ENCODE measurements at places on chromosomes 5 and 9.

DNA sequence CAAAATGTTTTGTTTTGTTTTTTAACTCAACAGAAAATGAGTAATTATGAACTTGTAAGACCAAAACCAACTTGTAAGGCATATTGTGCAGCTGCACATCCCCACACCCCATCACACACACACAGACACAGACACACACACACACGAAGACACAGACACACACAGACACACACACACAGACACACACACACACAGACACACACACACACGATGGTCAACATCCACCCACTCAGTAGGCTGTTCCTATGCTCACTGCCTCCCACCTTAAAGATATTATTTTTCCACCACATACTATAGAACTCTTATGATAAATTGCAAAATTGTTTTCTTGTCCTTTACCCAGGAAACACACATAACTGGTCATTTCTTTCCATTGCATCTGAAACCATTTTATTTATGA lies 6.2 kb downstream of the SHC3 start:
- DNase-seq: no peak

DNA sequence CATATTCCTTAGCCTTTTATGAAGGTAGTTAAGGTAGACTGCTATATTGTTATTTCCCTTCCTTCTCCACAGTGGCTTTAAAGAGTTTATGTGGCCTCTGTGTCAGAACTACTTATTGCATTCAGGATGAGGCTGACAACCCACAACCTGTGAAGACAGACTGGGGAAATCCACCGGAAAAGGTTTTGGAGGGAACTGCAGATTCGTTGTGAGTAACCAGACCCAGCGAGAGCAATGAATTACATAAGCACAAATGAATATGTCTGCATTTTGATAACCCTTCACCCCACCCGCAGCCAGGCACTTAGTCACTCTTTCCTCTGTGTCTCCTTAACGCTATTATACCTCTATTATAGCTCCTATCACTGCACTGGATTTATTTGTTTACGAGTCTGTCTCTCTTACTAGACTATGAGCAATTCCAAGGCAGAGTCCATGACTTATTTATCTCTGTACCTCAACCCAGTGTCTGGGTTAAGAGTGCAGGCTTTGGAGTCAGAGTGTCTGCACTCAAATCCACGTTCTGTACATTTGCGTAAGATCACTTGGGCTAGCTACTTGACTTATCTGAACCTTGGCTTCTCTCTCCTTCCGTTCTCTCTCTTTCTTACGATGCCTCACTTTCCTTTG lies 19.2 kb downstream of the KCTD16 start:
- DNase-seq: peak; percentile 28

DNA sequence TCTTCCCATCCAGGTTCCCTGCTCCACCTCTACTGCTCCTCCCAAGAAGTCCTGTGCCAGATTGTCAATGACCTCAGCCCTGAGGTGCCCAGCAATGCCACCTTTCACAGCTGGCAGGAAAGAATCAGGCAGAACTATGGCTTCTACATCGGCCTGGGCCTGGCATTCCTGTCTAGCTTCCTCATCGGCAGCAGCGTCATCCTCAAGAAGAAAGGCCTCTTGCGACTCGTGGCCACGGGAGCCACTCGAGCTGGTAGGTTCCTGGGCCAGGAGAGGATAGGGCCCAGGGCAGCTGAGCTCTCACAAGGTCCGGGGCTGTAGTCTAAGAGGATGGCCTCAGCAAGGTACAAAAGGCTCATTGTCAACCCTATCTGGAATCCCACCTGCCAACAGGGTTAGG lies 3.1 kb downstream of the NIPAL4 start:
- DNase-seq: no peak

DNA sequence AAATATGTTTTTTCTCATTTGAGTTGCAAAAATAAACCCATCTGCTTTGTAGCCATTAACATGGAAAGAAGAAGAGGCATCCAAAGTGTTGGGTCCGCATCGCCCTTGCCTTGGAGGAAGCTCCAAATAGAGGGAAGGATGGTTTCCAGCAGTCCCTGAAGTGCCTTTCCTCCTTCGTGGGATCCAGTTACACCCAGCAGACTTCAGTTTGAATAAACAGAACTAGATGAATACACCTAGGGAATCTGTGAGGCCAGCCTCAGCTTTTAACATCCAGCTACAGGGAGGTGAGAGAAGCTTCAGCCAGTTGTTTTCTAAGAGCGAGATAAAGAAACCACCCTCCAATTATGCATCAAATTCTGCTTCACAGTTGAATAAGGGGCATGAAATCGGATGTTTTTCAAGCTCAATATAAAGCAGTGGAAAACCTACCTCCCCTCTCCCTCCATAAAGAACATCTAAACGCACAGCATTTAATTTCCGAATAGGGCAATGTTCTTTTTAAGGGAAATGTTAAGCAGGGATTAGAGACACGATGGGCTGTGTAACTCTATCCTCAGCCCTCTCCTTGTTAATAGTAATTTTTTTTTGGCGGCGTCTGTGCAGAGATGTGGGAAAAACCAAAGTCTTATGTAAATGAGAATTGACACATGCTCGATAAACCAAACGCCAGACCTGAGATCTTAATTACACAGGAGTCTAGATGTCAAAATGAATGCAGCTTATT lies 264.7 kb downstream of the SLIT3 start:
- DNase-seq: no peak

DNA sequence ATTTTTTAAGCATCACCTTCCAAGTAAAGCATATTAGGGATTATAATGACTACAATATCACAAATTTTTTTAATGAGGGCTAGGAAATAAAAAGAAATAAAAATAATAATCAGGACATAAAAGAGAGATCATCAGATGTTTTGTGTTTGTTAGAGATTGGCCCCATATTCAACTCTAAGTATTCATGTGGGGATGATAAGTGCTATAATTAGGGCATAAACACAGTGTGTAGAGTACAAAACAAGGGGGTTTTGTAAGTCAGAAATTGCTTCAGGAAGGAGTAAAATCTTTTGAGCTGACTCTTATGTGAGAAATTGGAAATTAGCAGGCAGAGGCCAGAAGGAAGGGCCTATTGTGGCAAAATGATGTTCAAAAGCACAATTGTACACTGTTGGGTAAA lies 127.3 kb downstream of the STARD4 start:
- DNase-seq: no peak

DNA sequence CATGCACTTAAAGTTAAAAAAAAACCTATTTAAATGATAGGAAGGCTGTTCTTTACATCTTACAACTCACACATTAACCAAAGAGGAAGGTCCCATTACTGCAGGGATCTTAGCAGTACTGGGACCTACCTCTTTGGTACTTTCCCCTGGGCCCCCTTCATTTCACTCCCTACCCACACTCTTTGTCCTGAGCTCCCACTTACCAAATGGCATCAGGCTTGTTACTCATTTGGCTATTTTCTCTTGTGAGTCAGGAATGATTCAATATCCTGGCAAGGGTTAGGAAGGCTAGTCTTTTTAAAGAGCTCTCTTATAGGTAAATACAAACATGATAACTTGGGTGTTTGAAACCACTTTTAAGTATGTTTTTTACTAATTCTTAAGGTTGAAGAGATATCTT lies 117.4 kb upstream of the ELL2 start:
- no peak for DNase-seq

GRCh38 chr9:36543916-36544315 lies 28.8 kb upstream of the MELK start:
- DNase-seq: no peak

- DNase-seq: no peak
Observed at GRCh38 chr5:181235689-181236366, 7.9 kb downstream of the RACK1 start.

DNA sequence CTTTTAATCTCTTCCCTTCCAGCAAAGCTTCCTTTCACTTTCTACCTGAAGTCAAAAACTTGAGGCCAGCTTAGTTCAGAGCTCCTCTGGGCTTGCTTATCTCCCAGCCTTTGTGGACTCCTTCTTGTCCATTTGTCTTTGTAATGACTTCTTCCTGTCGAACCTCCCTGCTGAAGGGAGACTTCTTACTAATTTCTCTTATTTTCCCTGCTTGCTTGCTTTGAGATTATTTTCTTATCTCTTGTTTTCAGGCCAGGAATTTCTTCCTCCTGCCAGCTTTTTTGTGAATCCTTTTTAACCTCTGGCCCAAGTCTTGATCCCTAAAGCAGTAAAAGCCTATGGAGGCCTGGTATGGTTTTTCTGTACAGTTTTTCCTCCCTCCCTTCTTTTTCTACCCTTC lies 46.8 kb upstream of the DHFR start:
- no peak for DNase-seq

GRCh38 chr5:111596705-111597104 lies 84.4 kb upstream of the STARD4 start:
- DNase-seq: no peak

DNA sequence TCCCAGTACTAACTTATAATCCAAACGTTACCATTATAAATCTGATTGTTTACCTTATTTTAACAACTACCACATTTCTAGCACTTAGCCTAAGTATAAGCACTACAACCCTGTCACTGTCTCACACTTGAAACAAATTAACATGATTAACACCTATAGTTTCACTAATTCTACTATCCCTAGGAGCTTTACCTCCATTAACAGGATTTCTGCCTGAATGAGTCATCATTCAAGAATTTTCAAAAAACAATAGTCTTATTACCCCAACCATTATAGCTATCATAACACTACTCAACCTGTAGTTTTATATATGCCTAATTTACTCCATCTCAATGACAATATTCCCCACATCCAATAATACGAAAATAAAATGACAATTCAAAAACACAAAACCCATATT lies 89.6 kb downstream of the INSL6 start:
- DNase-seq: no peak

DNA sequence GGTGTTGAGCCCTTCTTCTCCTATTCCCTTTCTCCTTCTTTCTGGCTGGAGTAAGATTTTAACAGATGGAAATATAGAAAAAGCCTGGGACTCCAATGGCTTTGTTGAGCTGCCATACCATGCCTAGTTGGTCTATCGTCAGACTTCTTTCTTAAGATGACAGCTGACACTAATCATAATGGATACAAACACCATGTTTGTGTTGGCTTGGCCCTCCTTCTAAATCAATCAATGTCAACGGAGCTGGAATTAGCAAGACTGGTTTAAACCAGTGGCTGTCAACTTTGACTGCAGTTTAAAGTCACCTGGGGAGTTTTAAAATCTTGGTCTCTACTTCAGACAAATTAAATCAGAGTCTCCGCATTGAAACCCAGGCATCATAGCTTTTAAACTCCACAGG lies 264.5 kb upstream of the PRR16 start:
- DNase-seq: no peak

- DNase-seq: no peak
Observed at GRCh38 chr5:147057051-147057450, 177.8 kb upstream of the STK32A start.

DNA sequence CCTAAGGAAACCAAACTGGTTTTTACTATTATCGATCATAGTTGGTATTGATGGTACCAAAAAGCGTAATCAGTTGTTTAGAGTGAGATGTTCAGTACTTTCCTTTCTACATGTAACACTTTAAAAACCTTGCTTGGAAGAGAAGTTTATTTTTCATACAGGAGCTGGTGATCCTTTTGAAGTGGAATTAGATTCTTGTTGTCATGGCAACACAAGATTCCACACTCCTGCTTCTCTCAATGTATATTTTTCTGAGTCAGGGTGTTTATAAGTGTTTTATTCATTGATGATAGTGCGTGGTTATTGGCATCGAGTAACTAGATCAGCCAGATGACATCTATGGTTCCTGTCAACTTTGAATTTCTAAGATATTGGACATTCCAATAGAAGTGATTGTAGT lies 181.1 kb upstream of the CHD1 start:
- no peak for DNase-seq

- DNase-seq: no peak
Observed at GRCh38 chr5:131302506-131302905, 38.7 kb downstream of the CDC42SE2 start.

DNA sequence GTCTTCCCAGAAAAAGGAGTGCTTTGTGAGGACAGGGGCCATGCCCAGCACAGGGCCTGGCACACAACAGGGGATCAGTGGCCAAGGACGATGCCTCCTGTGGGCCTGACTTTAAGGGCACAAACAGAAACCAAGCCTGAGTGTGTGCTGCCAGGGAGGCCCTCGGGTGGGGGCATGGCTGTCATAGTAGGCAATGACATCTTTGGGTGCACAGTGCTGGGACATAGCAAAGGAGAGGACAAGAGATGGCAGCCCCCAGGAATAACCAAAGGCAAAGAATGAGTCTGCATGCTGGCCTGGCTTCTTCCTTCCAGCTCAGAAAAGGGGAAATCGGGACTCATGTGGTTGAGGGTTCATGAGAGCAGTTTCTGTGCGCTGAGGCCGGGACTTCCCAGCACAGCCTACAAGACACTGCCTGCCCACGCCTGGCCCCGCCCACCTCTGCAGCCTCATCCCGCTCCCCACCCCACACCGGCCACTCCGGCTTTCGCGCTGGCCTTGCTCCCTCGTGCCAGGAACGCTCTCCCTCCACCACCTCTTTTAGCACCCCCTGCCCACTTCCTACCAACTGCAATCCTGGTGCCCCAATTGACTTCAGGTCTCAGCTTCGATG lies 13.8 kb upstream of the LHX2 start:
- no peak for DNase-seq

GRCh38 chr5:145797336-145797735 lies 37.8 kb downstream of the PRELID2 start:
- no peak for DNase-seq

DNA sequence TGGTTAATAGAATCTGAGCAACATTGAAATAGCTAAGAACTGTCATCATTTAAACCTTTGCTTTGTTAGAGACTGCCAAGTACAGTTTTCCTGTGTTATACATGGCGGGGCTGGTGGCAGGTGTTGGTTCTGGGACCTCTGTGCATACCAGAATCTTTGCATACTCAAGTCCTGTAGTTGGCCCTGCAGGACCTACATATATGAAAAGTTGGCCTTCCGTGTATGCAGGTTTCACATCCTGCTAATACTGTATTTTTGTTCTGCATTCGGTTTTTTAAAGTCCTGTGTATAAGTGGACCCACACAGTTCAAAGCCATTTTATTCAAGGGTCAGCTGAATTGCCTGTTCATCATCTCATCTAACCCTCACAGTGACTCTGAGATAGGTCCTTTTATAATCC lies 36.4 kb downstream of the LARP1 start:
- no peak for DNase-seq

GRCh38 chr5:139402561-139403158 lies 1.2 kb downstream of the SPATA24 start:
- DNase-seq: no peak

GRCh38 chr5:96962540-96962991 lies 26.7 kb downstream of the LNPEP start:
- no peak for DNase-seq
